ENCODE measurements at places on chromosomes 2 and 18.

DNA sequence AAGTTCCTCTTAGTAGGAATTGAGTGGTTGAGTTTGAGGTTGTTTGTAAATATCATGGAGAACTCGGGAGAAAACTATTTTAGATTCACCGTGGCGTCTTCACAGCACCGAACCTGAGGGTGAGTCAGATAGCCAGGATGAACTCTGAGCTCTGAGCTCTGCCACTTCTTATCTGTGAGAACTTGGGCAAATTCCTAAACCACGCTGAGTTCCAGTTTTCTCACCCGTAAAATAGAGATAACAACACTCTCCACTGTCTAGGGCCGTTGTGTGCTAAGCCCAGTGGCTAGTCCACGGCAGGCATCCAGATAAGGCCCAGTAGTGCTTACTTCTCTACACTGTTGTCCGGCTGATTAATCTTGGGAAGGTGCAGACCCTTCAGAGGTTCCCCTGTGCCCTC, 7.0 kb downstream of the KIF5C start:
- DNase-seq: no peak

GRCh38 chr18:79942786-79943607, 8.5 kb downstream of the SLC66A2 start:
- DNase-seq: no peak

GRCh38 chr2:158460632-158461297, 4.0 kb downstream of the PKP4 start:
- no peak for DNase-seq

- DNase-seq: no peak
Measured at GRCh38 chr18:29629493-29630036, 1413.0 kb downstream of the DSC3 start.

GRCh38 chr2:240432430-240432819, 3.0 kb upstream of the GPC1 start:
- DNase-seq: no peak

GRCh38 chr18:44988821-44989587, 308.3 kb downstream of the SETBP1 start:
- DNase-seq: no peak

DNA sequence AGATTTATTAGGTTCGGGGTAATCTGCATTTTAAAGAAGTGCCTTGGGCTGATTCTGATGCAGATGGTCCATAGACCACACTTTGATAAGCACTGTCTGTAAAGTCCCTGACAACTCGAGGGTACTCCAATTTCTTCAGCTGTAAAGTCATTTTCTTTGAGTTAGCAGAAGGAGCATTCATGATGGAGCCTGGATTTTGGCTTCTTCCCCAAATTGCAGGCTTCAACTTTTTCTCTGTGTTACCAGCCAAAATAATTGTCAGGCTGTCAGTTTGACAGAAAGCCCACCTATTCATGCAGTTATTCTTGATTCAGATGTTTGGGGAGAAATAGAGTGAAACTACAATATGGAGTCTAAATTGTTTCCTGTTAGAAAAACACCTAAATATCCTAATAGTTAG, 66.0 kb downstream of the RPL37A start:
- DNase-seq: no peak

DNA sequence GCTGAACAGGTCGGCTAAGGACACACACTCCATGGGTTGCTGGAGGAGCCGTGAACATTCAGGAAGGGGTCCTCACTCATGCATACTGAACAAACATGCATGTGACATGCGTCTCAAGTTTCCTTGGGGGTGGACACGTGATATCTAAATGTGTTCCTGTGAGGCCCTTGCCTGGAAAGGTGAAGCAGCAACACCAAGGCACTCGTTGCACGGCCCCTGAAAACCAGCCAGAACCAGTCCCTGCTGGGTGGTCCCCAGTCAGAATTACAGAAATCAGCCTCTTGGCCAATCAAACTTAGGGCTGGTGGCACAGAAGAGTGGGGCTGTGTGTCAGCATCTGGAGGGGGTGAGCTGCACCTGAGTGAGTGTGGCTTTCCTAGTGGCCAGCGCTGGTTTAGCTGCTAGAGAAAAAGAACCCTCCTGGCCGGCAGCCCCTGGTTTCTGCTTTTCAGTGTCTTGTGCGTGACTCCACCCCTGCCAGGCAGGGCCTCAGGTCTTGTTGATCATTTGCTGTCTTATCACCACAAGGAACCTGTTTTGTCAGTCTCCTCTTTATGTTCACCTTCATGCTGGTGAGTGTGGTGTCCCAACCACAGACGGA, 3.2 kb upstream of the AQP12B start:
- no peak for DNase-seq

GRCh38 chr18:66990909-66991308, 387.0 kb upstream of the CDH19 start:
- DNase-seq: no peak

DNA sequence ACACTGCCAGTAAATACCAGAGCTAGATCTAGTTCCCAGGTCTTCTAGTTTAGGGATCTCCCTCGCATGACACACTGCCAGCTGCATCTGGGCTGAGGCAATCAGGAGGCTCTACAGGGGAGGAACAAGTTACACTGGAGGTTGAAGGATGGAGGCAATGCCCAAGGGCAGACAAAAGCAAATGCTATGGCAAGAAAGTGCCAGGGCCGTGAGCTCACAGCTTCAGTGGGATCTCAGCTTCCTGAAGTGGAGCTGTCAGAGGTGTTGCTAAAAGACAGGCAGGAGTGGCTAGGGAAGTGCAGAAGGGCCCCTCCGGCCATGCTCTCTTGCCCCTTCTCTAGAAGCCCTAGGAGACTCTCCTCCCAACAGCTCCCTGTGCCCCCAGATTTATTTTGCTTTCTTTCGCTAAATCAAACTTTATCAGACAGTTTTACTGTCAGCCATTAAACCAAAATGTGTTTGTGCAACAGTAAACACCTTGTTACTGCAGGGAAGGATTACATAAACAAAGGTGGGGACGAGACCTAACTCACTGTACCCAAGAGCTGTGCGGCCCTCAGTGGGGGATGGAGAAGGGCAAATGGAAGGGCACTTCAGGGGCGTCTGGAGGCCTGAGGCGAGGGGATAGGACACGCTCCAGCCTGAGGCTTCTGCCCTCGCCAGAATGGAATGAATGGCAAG, 39.4 kb upstream of the PKDCC start:
- DNase-seq: no peak

GRCh38 chr2:26640331-26640745, 828 bp downstream of the CIB4 start:
- DNase-seq: no peak

DNA sequence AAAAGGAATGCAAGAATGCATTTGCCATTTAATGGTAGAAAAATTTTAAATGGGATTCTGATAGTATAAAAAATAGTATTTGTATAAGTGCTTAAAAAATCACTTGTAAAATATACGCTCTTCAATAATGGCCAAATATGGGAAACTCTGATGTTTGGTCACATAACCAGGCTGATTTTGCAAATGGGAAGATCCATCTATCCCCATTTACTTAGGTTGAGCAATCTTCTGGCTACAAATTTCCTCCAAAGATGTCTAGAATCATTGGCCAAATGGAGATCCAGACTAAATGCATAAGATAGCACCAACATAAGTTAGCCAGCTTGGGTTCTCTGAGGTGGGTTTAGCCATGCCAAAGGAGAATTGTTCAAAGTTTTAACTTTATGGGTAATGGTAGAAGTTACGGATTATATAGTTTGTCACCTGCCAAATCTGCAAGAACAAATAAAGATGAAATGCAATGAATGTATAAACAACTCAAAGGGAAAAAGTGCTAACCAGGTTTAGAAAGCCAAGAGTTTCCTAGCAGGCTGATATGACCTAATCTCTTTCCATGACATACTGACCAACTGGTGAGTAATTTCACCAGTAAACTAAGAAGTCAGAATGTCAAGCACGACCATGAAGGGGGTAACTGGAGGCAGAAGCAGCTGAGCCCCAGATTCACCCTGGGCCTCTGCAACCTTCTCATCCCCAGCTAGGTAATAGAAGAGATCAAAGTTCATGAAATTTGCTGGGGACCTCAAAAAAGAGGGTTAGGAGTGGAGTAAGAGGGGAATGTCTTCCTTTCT, 10.0 kb downstream of the RHOB start:
- no peak for DNase-seq

GRCh38 chr2:184425083-184425482, 173.2 kb upstream of the ZNF804A start:
- DNase-seq: no peak

DNA sequence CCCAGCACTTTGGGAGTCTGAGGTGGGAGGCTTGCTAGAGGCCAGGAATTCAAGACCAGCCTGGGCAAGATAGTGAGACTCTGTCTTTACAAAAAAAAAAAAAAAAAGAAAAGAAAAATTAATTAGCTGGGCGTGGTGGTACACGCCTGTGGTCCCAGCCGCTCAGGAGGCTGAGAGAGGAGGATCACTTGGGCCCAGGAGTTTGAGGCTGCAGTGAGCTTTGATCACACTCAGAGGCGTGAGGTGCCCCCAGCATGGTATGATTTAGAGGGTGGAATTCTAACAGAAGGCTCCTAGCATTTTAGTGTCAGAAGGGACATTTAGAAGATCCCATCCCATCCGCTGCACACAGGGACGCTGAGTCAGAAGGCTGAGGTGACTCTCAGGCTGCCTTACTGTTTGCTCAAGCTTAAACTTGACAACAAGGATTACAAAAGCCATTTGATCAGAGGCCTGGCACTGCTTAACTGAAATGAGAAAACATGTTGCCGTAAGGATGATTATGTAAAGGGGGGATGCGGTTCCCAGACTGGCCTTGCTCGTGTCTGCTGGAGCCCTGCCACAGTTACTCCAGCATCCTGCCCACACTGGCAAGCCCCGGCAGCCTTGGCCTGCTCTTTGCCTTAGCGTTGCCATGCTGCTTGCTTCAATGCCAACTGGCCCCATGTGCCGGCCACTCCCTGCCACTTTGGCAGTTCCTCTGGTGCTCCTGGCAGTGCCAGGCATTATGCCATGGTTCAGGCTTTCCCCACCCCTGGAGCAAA, 45.6 kb upstream of the SLC1A4 start:
- no peak for DNase-seq

DNA sequence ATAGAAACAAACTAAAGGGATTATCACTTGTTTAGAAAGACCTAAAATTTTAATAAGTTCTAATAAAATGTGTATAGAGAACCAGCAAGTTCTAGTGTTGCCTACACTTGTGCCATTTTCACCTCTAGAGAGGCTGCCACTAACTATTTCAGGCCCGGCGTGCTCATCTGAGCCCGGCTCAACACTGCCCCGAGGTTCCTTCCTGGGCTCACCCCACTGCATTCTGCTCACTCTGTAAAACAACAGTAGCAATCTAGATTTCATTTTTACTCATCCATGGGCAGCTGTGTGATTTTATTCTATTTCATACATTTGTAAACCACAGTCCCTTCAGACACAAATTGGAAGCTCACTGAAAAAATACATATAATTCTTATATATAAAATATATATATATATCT, 253.2 kb downstream of the L3MBTL4 start:
- DNase-seq: no peak

- no peak for DNase-seq
Measured at GRCh38 chr18:8003878-8004675, 437.0 kb downstream of the PTPRM start.

DNA sequence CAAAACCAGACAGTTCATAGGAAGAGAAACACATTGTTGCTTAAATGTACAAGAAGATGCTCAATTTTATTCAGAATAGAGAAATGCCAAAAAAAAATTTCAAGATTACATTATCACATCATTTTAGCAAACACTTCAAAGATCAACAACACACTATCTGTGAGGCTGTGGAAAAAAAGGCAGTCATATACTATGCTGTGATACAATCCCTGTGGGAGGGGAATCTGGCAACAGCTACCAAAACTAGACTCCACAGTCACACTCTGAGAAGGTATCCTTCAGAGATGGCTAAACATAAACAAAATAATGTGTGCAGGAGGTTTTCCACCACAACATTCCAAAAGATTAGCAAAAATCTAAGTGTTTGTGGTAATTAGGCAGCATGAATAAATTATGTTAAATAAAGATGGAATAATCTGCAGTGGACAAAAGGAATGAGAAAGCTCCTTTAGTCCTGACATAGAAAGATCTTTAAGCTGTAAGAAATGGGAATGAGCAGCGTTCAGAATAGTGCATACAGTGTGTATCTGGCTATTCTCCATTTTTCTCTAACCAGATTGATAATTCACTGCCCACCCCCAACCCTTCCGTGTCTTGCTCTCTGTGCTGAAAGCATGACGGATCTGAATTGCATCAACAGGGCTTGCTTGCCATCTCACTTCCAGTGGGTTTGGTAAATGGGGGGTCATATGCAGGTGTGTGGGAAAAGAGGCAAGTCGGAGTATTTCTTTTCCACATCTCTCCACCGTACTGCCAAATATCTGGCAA, 329.6 kb downstream of the MBD2 start:
- no peak for DNase-seq

- no peak for DNase-seq
Measured at GRCh38 chr2:81747481-81748070, 1443.0 kb upstream of the LRRTM1 start.

DNA sequence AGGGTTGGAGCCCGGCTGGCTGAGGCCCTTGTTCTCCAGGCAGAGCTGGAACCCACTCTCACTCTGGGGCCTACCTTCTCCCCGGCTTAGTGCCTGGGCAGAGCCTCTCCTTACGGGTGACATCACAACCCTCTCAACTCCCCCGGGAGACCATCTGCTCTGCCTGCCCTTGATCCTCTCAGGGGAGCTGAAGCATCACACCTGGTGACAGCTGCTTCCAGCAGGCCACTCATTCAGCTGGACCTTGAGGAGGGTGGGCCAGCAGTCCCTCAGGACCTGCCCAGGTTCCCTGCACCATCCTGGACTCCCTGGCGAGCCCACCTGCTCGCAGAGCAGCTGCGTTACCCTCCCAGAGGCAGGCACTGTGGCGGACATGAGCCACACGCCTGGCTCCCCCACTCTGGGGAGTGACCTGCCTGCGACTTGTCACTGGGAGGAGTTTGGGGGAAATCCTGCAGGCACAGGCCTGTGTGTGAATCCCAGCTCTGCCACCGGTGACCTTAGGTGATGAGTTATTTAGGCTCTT, 13.1 kb downstream of the HS6ST1 start:
- DNase-seq: no peak

- DNase-seq: no peak
Measured at GRCh38 chr18:37361335-37362157, 204.1 kb downstream of the CELF4 start.

GRCh38 chr2:138814123-138814898, 34.1 kb upstream of the NXPH2 start:
- DNase-seq: no peak

GRCh38 chr2:218193701-218194100, 23.3 kb upstream of the ARPC2 start:
- DNase-seq: no peak

DNA sequence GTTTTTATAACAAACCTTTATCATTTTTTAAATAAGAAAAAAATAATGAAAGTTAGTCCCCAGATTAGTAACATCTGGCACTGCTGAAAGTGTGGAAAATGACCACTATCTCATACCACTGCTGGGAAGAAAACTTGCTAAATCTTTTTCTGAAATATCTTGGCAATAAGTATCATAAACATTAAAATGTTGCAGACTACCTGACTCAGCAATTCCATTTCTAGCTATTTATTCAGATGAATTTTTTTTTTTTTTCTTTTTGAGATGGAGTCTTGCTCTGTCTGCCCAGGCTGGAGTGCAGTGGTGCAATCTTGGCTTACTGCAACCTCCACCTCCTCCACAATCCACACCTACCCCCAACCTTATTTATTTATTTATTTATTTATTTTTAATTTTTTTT, 35.3 kb upstream of the SOS1 start:
- DNase-seq: no peak

- no peak for DNase-seq
Measured at GRCh38 chr2:12819721-12820120, 103.0 kb downstream of the TRIB2 start.
